ENCODE measurements at places on chromosomes 2 and 18.

DNA sequence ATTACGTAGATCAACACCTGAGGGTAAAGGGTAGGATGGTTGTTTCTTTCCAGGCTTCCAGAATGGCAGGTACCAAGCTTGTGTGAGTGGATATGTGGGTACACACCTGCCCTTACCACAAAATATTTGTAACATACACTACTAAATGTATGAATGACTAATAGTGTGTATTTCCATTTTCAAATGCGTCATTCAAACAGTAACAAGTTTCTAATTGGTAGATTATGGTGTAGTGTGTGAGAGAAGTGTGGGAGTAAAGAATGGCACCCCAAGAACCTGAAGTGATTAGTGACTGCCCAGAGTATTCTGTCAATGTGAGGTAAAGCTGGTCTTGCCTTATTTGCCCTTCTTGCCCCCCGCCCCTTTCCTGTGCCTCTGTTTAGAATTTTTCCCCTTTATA lies 21.1 kb downstream of the AGPS start:
- no peak for DNase-seq

GRCh38 chr2:179595284-179595683 lies 266.1 kb downstream of the ZNF385B start:
- DNase-seq: no peak

DNA sequence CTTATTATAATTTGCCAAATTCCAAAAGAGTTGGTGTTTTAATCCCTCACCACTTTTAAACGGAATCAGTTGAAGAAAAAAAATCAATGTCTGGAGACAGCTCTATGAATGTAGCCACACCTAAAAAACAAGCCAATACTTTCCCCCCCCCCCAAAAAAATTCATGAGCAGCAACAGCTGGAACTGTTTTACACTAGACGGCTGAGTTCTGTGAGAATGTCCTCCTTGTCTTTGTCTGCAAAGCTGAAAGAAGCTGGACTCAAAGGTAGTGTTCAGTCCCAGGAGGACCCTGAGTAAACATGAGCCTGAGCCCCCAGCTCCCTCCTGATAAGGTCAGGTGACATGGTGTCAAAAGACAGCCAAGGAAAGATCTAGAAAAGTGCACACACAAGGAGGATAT lies 68.2 kb downstream of the ZNF521 start:
- no peak for DNase-seq

GRCh38 chr2:88615822-88616221 lies 11.4 kb downstream of the EIF2AK3 start:
- DNase-seq: no peak

DNA sequence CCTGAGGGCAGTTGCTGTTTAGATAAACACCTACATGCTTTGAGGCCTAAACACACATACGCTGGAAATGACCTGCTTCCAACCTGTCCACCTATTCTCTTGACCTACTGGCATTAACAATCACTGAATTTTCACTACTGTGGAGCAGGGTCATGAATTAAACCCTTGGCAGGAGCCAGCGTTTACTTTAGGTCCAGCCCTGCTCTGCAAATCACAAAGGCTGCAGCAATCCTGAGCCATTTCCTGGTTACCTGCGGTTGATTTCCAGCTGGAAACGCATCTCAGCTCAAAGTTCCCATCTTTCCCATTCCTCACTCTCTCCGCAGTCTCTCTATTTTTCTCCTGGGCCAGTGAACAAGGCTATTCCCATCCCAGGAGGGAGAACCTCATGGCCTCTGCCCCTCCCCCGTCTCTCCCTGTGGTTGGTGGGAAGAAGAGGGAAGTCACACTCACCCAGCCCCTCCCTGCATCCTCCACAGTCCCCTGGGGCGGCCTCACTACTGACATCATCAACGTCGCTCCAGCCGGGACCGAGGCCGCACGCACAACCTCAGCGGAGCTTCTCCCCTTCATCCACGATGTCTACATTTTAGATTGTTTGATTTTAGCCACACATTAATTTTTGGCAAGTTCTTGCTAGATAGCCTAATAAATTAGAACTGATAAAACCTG lies 84.5 kb upstream of the SNTG2 start:
- DNase-seq: no peak

DNA sequence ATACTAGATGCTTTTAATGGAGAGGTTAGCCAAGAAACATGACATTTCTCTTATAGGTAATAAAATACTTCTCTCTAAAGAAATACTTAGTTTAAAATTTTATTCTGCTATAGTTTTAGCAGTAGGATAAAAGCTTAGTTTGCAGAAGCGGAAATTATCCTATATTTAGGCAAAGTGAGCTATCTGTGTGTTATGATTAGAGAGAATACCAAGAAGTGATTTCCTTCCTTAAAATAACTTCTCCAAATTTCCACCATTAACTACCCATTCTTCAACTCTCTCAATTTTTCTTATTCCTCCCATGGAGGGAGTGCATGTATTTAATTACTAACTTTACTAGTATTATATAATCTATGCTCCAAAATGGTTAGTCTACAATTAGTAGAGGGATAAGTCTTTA lies 15.8 kb upstream of the IL1RL1 start:
- no peak for DNase-seq

DNA sequence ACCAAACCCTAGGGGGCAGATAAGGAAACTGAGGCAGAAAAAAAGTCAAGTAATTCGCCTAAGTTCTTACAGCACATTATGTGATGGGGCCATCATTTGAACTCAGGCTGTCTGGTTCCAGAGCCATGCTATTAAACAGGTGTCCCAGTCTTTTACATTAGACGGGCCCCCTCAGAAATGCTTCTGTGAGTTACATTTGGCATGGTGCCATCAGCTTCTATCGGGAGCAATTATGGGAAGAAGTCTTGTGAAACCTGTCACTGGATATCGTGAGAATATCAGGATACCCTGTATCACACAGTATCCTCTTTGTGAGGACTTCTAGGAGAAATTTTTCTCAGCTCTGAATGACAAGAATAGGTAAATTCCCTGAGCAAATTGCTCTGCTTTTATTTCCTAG lies 143.7 kb upstream of the NOSTRIN start:
- no peak for DNase-seq

GRCh38 chr2:10080536-10081304 lies 509 bp upstream of the CYS1 start:
- no peak for DNase-seq

DNA sequence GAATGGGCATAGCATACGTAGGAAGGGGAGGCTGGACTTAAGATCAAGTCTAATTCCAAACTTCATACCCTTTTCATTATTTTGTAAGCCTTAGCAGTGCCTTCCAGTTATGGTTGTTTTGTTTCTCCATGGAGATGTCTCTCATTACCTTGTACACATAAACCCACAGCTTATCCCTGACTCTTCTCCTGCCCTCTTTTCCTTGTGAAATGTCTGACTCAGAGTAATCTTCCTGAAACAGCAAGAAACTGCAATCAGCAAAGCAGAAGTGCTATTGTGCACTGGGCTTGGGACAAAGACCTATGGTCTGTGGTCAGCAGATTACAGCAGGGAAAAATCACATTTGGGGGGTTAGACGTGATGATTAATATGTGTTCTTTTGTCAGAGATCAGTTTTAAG lies 176.7 kb downstream of the IKZF2 start:
- no peak for DNase-seq

GRCh38 chr2:29259221-29259620 lies 144.0 kb downstream of the CLIP4 start:
- no peak for DNase-seq

DNA sequence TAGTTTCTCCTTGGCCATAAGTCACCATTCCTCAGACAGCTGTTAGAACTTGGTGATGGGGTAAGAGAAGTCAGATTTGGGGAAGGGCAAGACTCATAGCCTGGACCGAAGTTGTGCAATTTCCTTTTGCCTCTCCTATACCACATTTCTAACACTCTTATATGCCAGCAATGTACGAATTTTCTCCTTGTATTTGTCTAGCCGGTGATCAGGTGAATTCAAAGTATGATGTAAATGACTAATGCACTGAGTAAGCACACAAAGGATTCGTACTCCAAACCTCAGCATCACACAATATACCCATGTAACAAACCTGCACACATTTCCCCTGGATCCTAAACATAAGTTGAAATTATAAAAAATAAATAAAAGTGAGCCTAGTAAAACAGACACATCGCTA lies 1143.5 kb upstream of the CELF4 start:
- DNase-seq: no peak

DNA sequence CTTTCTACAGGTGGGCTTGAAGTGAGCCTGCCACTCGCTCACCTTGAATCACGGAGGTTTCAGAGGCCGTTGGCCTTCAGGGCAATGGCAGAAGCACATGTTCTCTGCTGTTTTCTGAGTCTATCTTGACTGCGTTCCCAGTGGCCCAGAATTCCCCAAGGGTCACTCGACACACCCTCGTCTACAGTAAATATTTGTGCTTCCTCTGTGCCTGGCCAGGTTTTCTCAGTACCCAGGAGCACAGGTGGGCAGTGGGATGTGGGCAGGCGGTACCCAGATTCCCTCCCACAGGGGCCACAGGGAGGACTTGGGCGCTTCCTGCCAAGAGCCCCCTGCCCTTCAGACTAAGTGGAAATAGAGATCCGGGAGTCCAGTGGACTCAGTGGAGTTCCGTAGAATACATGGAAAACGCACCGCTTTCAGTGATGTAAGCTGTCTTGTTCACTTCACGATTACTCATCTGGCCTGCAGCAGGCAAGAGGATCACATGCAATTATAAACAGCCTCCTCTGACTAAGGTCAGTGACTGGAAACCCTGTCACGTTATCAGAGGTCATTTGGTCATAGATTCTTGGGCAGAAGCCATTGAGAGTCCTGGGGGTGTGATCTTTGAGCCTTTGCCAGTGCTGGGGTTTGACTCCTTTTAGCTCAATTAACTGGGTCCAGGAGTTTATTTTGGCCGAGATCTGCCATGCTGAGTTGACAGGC lies 179.8 kb downstream of the NEDD4L start:
- DNase-seq: no peak

GRCh38 chr2:186484062-186484735 lies 1.9 kb upstream of the ZC3H15 start:
- DNase-seq: no peak

DNA sequence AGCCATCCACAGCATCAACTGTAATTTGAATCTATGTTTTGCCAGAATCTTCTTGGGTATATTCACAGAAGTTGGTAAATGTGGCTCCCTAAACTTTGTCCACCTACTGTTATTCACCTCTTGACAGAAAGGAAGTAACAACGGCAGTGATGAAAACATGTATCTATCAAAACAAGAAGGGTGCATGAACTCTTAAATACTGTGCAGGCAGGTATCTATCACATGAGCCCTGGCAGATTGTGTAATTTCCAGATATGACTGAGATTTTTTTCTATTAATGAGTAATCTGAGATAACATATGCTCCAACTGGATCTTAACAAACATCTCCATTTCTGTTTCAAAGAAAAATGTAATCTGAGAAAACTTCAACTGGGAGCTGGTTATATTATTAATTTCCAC lies 36.6 kb downstream of the SFT2D3 start:
- no peak for DNase-seq

DNA sequence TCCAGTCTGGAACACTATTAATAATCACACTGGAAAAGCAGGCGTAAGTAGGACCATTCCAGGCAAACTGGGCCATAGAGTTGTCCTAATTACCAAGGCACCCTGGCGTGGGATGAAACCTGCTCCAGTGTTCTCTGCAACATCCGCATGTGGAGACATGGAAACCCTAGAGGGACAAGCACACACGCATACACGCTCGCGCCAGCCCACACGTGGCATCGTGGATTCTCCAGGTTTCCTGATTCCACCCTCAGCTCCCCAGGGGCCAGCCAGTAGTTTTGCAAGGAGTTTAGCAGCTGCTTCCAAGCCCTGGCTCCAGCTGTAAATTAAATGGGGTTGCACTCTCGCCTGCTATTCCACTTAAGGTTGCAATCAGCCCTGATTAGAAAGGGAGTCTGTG lies 127.7 kb downstream of the DYSF start:
- DNase-seq: no peak

- no peak for DNase-seq
Measured at GRCh38 chr18:44944461-44944860, 263.8 kb downstream of the SETBP1 start.

GRCh38 chr2:10392951-10393639 lies 55.0 kb downstream of the ODC1 start:
- no peak for DNase-seq

DNA sequence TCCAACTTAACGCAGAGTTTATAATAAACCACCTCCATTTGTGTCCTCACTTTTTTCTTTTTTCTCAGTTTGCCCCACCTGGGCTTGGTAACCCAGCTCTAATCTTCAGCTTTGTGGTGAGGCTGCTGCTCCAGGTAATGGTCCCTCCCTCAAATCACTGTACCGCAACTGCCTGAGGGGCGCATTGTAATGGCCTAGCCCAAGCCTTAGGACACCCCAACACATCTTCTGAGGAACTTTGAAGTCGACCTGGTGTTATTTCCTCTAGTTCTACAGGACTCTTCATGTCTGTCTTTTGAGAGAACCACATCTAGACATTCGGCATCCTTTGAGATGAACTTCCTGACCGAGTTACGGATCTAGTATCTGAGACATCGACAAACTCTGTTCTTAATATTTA lies 99.7 kb downstream of the PLEKHM3 start:
- DNase-seq: no peak

- no peak for DNase-seq
Measured at GRCh38 chr2:117859532-117859911, 45.0 kb downstream of the DDX18 start.

- DNase-seq: no peak
Measured at GRCh38 chr2:191783416-191783815, 63.5 kb downstream of the CAVIN2 start.

DNA sequence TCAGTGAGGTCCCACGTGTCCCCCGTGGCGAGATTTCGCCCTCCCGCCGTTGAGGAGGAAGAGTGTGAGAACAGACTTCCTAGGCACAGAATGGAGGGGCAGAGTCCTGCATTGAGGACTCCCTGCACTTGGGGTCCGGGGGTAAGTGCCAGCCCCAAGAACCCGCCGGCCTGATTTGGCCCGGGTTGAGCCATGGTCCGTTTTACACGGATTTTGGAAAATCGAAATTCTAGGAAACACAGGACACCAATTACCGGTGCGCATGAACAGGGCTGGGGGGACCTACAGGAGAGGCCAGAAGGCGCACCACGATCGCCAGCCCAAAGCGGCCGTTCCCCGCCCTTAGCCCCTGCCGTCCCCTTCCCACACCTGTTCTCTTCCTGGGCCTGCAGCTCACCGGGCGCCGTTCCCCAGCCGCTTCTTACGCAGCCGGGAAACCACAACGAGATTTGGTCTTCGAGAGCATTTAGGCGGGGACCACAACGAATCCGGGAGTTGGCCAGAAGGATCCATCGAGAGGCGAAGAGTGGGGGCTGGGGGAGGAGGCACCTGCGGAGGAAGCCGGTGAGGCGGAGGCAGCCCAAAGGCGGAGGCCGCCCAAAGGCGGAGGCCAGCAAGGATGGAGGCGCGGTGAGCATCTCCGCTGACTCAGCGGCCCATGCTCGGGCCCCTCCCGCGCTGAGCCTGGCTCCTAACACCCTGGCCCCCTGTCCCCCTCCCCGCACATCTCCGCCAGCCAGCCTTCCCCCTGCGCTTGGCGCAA lies 464 bp upstream of the TLX2 start:
- DNase-seq: no peak

DNA sequence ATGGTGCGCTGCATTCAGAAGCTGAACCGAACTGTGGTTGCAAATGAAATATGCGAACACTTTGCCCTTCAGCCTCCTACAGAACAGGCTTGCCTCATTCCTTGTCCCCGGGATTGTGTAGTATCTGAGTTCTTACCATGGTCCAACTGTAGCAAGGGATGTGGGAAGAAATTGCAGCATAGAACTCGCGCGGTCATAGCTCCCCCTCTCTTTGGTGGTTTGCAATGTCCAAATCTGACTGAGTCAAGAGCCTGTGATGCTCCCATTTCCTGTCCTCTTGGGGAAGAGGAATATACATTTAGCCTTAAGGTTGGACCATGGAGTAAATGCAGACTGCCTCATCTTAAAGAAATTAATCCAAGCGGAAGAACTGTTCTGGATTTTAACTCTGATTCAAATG lies 291.4 kb downstream of the THSD7B start:
- no peak for DNase-seq

All from NCI-H526 treated with DMSO at 0.1 percent for 48 hours (cell line).